ENCODE measurements at places on chromosomes 11 and 22.

DNA sequence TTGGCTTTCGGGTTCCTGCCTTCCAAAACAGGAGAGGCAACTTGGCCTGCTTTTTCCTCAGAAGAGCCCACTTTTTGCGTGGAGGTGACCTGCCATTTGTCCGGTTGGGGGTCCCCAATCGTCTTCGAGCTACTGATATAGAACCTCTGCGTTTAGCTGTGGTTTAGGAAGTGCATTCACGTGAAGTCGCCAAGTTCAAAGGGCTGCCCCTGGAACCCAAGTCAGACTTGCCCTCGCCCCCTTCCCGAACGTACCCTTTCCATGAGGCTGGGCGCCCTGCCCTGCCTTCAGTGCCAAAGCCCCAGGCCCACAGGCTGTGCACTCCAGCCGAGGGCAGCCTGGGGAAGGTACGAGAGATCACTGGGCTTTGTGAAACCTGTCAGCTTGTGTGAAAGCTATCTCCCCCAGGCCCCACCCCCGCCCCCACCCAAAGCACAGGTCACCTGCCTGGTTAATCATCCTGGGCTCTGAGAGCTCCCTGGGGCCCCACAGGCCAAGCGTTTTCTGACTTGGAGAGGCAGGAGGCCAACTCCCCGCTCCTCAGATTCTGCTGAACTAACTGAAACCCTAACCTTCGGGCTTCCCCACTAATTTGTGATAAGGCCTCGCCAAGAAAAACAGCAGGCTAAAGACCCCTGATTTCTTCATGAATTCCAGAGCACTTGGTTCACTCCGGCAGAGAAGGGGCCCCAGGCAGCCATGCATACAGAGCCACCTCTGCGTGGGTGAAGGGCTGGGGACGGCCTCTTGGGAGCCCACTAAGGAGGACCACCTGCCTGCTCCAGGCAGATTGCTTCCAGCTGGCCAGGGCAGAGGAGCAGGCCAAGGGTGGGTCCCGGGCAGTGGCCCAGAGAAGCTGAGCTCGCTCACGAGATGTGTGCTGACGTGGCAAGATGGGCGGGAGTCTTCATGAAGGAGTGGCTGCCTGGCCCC lies 25.8 kb upstream of the KCNQ1OT1 start:
- DNase-seq = no peak

- DNase-seq = peak; percentile 25
Measured at GRCh38 chr11:86869966-86870570, 69.7 kb downstream of the PRSS23 start.

DNA sequence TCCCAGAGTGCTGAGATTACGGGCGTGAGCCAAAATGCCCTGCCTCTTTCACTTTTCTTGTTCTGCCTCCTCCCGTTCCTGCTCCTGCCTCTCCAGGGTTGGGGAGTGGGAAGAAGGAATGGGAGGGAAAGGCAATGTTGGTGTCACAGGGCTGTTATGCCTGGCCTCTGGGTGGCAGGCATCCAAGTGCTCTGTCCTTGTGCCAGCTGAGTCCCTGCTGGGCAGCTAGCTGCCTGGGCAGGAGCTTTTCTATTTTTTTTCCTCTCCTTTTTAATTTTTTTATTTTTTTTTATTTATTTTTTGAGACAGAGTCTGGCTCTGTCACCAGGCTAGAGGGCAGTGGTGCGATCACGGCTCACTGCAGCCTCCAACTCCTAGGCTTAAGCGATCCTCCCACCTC lies 4.1 kb upstream of the SAC3D1 start:
- DNase-seq = no peak

- no peak for DNase-seq
Measured at GRCh38 chr22:24002272-24002671, 3.0 kb downstream of the GSTT4 start.

DNA sequence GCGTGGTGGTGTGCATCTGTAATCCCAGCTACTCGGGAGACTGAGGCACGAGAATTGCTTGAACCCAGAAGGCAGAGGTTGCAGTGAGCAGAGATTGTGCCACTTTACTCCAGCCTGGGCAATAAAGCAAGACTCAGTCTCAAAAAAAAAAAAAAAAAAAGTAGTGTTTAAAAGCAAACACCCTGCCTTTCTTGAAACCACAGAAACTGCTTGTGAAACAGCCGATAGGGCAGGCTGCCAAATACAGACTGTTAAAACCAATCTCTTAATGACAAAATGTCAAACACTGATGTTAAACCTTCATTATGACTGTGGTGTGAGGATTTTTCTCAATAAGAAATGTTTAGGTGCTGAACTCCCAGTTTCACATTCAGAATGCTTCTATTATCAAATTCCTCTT lies 27.3 kb downstream of the MARK2 start:
- DNase-seq = peak; percentile 77

DNA sequence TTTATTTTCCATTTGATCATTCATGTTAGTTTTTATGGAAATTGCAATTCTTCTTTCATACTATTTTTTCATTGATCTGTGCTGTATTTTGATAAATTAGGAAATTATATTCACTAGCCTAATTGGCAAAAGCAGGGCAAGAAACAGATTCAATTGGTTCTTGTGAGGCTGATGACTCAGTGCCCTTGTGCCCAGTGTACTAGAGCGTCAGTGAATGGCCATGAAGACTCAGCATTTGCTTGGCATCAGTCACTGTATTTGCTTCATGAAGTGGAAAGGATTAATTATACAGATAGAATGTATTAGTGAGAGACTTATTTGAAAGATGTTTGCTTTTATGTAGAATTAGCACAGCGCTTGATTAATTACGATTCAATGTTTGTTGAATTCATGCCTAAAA lies 31.8 kb downstream of the MRGPRX1 start:
- DNase-seq = no peak

DNA sequence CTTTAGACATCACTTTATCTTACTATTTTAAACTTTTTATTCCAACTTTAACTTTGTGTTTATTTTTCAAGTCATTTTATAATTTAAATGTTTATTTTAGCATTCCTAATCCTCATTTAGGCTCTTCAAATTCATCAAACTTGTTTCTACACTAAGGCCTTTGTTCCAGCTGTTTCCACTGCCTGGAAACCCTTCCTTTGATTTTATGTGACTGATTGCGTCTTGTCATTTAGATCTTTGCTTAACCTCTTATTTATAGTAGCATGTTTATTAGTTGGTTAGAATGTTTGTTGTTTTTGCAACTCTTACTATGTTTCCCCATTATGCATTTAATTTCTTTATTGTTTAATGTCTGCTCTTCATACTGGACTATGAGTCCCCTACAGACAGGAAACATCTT lies 132.0 kb downstream of the FAM181B start:
- DNase-seq = no peak

DNA sequence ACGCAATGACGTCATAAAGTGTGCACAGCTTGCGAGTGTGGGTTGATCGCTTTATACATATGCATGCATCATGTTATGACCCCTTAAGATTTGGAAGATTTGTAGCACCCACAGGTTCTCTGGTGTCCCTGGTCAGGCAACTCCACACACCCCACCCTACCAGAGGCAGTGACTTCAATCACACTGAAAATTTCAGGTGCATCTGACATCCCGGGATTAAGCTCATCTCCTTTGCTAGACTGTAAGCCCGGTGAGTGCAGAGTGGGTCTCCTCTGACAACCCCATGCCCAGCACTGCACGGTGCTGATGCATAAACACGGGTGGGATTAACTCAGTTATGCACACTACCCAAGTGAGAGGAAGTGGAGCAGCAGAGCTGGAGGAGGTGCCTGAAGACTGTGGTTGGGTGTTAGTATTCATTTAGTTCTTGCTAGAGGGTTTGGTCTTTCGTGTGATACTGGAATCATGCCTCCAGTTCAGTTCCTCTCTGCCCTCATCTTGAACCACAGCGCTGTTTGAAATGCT lies 6.5 kb downstream of the ARSA start:
- peak; percentile 43 for DNase-seq

- DNase-seq = no peak
Measured at GRCh38 chr11:91653079-91653754, 571.4 kb upstream of the FAT3 start.

DNA sequence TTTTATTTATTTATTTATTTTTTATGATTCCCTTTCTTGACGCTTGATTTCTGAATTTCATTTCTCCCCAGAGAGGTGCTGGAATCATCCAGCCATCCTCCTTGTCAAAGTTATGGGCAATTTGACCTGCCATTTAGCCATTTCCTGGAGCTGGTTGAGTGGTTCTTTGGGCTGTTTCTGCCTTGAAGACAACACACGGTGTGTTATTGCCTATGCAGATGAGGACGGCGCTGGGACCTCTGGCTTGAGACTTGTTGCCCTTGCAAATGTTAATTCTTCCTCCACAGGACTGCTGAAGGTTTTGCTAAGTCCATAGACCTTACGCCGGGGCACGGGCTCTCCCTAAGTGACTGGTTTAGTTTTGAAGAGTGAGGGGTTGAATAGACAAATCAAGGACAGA lies 147.9 kb upstream of the PLET1 start:
- no peak for DNase-seq

DNA sequence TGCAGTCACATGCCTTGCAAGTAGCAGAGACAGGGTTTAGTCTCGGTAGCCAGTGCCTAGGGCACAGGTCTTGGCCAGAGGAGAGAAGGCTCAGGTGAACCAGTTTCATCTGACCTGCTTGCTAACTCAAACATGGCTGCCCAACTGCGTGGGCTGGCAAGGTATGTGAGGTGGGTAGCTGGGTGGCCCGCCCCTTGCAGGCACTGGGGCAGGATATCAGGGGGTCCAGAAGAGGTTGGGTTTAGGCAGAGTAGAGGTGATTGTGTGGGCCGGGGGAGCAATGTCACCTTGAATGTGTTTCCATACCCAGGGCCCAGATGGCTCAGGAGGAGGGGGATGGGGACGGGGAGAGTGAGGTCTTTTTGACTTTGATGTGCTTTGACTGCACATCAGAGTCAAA lies 37.7 kb downstream of the ST3GAL4 start:
- no peak for DNase-seq

DNA sequence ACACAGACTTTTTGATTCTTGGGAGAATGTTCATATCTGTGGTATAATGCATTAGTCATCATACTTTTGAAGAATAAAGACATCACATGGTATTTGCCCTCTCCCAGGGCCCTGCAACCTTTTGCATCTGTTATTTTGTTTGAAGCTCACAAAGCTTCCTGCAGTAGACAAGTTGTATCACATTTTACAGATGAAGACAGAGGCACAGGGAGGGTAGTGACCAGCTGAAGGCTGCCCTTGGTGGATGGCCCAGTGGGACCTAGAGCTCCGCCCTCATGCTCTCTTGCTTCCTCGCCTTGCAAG lies 66.4 kb downstream of the UBASH3B start:
- DNase-seq = no peak

DNA sequence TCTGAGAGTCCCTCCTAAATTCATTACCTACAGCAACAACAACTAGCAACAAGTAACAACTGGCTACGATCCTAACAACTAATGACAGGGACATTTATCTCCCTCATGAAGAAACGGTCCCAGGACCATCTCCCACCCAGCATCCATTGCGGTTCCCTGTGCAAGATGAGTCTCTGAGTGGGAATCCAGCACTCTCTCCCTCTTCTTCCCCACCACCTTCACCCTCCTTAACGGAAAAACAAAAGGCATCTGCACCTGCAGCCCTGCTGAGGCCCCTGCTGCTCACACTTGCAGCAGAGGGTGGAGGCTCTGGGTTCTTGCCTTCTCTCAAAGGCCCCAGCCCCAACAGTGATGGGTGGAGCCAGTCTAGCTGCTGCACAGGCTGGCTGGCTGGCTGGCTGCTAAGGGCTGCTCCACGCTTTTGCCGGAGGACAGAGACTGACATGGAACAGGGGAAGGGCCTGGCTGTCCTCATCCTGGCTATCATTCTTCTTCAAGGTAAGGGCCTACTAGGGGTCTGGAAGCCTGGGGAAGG lies at the start of gene CD3G:
CD3G (plus strand) TSS at position 364 of the 535 bp plus-strand sequence; CDS start at position 444, 80 bp downstream.
- no peak for DNase-seq

GRCh38 chr11:11665407-11665806 lies 43.6 kb upstream of the GALNT18 start:
- DNase-seq = no peak

DNA sequence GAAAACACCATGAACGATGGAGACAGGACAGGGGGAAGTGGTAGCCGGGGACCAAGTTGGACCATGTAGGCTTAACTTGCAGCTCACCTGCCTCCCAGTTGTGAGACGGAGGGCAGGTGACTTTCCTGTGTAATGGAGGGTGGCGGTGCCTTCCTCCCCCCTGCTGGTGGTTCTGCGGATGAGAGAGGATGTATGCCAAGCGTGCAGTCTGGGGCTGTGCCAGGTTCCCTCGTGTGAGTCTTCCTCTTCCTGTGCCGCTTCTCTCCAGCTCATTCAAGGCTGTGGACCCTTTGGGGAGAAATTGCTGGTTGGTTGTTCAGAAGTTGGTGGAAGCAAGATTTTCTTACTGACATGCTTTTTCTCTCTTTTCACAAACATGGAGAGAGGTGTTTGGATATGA lies 35.1 kb downstream of the MPPED1 start:
- DNase-seq = no peak

- DNase-seq = no peak
Measured at GRCh38 chr11:8056810-8057463, 24.1 kb upstream of the TUB start.

DNA sequence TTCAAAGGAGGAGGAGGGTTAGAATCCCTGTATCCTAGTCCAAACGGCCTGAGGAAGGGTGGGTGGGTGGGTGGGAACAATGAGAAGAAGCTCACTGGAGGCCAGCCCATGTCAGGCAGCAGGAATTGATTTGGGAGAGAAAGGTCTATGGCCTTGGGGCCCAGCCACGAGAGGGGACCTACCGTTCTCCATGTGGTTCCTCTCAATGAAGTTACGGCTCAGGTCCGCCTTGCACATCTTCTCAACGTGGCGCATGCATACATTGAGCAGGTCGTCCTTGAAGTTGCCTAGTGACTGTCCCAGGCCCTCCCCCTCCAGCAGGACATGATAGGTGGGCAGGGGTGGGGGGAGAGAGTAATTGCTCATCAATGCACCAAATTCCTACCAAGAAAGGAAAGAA lies 12.4 kb downstream of the TRIM29 start:
- DNase-seq = no peak

GRCh38 chr11:75763846-75764245 lies 4.7 kb upstream of the DGAT2 start:
- DNase-seq = no peak

DNA sequence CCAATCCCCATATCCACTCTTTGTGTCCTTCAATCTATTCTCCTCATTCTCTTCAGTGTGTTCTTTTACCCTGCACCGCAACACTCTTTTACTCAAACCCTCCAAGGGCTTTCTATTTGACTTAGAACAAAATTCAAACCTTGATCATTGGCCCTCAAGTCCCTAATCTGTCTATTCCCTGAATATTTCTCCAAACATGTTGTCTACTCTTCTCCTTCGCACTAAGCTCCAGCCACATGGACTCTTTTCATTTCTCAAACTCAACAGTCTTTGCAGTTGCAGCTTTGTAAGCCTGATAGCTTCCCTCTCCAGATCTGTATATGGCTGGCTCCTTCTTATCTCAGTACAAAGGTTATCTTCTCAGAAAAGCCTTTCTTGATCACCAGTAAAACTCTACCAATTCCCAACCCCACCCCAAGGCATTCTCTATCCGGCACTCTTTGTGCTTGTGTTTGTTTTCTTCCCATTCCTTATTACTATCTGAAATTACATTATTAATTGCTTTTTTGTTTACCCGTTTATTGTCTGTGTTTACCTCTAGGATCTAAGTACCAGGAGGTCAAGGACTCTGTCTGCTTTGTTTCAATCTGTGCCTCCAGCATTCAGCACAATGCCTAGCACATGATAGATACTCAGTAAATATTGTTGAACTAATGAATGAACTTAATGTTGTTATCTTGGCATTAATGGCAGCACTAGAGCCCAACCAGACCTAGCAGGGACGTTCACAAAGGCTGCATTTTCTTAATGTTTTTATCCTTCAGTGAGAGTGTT lies 147.4 kb downstream of the BBOX1 start:
- DNase-seq = no peak

GRCh38 chr22:21041937-21042336 lies 3.8 kb upstream of the LRRC74B start:
- no peak for DNase-seq

GRCh38 chr11:12674571-12674935 lies 332 bp downstream of the TEAD1 start:
- DNase-seq = no peak

All from AML-193 (cell line).